ENCODE measurements at places on chromosomes 4 and X.
A peak's percentile ranks its signal among the peaks of the same experiment; 100 is the strongest.

DNA sequence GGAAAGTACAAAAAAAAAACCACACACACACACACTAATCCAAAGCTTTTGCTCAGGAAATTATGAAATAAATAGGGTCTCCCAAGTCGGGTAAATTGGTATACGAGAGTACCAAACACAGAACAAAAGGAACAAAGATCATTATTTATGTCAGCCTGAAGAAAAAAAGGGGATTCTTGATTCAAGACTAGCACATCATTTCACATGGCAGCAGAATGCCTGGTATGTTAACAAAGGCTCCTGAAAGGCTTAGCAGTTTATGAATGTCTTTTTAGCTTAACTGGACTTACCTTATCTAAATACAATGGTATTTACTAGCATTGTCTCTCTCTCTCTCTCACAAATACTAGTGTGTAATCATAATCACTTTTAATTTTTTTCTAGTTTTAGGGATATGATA is 11.3 kb downstream of the RAP2C start:
- DNase-seq: no peak

- no peak for DNase-seq
Measured at GRCh38 chr4:55367084-55367722, 21.2 kb downstream of the SRD5A3 start.

- no peak for DNase-seq
Measured at GRCh38 chr4:19177616-19178015, 1074.1 kb upstream of the SLIT2 start.

DNA sequence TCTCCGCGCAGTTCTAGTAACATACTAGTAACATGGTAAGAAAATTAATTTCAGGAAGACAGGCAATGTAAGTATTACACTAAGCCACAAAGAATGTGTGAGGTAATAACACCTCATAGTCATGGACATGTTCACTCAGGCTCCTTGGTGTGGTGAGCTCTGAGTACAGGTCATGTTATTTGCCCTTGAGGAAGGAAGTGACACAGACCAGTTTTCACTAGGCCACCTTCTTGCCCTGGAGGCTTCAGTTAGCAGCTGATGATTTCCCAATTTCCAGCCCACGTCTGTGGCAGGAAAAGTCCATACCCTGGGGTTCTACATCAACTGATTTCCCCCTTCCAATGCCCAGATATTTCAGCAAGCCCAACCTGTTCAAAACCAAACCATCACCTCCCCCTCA is 6.7 kb downstream of the APOO start:
- DNase-seq: no peak

GRCh38 chr4:3821580-3822229 is 55.5 kb downstream of the ADRA2C start:
- DNase-seq: no peak

GRCh38 chr4:182017038-182017437 is 226.2 kb upstream of the TENM3 start:
- DNase-seq: no peak

GRCh38 chr4:143616771-143617170 is 83.7 kb downstream of the FREM3 start:
- no peak for DNase-seq

- DNase-seq: no peak
Measured at GRCh38 chr4:140095694-140096482, 58.1 kb downstream of the MAML3 start.

DNA sequence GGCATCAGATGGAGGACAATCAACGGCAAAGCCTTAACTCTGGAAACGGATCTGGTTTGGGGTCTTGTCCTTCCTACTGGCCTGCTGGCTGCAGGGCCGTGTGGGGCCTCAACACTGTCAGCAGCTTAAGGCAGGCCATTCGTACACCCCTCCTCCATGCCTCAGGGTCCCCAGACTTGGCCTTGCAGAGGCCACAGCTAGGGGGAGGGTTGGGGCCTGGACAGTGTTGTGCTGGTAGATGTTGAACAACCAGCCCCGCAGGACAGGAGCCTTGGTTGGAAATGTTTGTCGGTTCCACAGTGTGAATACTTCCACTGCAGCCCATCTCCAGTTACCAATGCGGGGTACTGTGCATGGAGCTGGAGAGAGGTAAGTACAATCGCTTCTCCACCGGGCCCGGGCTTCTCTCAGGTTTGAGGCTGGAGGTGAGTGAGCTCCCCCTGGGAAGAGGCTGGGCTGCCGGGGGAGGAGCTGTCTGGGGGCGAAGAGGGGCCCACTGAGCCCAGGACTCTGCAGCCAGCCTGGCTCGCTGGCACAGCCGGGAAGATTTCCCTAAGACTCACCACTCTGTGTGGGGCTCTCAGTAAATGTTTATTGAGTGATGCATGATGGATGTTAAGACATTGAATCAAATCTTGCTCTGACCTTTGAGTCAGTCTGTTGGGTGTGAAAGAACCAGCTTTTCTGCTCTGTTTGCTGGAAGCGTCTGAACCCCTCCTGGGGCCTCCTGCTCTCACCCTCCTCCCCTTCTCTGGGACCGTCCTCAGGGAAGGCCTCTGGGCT is 19.7 kb upstream of the GPR78 start:
- no peak for DNase-seq

DNA sequence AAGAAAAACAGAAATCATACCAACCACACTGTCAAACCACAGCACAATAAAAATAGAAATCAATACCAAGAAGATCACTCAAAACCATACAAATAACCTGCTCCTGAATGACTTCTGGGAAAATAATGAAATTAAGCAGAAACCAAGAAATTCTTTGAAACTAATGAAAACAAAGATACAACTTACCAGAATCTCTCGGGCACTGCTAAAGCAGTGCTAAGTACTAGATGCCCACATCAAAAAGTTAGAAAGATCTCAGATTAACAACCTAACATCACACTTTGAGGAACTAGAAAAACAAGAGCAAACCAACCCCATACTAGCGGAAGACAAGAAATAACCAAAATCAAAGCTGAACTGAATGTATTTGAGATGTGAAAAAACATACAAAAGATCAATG is 33.2 kb downstream of the AWAT2 start:
- no peak for DNase-seq

DNA sequence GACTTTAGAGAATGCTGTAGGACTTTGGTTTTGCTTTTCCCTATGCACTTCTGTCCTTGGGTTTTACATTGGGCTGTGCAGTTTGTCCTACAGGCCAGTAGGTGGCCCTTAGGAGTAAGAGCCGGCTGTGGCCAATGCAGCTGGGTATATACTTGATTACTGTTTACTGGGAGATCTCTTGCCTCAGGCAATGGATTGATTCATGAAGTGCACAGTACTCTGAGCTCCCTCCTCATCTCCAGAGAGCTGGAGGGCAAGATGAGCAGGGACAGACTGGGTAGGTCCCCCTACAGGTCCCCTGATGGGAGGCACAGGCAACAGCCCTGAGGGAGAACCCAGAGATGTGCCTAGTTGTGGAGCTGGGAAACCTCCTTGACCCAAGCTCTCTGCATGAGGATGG is 103.8 kb upstream of the QRFPR start:
- DNase-seq: peak; percentile 15

GRCh38 chr4:83043801-83044407 is 8.9 kb downstream of the COPS4 start:
- DNase-seq: no peak
